ENCODE measurements at places on chromosomes 16 and 17.

- peaks cover under 1% of the 10 kb centered on the region for H3K27me3 ChIP-seq
- no peak overlapping the region for H3K4me3 ChIP-seq
- H3K27ac ChIP-seq, result no peak overlapping the region
- H3K4me1 ChIP-seq, result peaks cover 3% of the 10 kb centered on the region
- DNase-seq, result no peak
- no peaks in the 10 kb centered on the region for H3K36me3 ChIP-seq
Measured at GRCh38 chr17:5898406-5898805, 171.8 kb upstream of the WSCD1 start.

DNA sequence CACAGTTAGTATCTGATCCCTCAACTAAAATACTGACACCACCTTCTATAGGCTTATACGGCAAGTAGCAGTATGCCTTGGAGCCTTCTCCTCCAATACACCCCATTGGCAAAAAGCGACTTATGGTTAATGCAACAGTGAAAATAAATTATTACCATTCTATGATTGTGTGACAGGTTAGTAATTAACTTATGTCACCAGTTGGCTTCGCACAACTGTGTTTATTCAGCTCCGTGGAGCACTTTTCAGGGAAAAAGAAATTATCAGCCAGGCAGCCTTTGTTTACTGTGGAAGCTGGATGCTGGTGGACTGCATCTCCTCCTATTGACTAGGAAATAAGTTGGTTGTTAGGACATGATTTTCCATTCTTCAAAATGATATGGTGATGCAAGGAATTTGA, 833.8 kb upstream of the RBFOX1 start:
- no peaks in the 10 kb centered on the region for H3K27me3 ChIP-seq
- no peak overlapping the region for H3K27ac ChIP-seq
- DNase-seq, result no peak
- no peak overlapping the region for H3K4me3 ChIP-seq

GRCh38 chr16:75294773-75295459, 43.5 kb upstream of the BCAR1 start:
- H3K4me1 ChIP-seq, result peaks cover 8% of the 10 kb centered on the region
- DNase-seq, result no peak
- no peaks in the 10 kb centered on the region for H3K27me3 ChIP-seq
- H3K36me3 ChIP-seq, result peaks cover 48% of the 10 kb centered on the region
- no peak overlapping the region for H3K27ac ChIP-seq

- no peak for DNase-seq
- H3K36me3 ChIP-seq, result no peaks in the 10 kb centered on the region
- H3K27ac ChIP-seq, result no peak overlapping the region
- H3K4me1 ChIP-seq, result peaks cover 14% of the 10 kb centered on the region
- H3K4me3 ChIP-seq, result no peak overlapping the region
Measured at GRCh38 chr17:16472539-16472938, 19.5 kb downstream of the LRRC75A start.

DNA sequence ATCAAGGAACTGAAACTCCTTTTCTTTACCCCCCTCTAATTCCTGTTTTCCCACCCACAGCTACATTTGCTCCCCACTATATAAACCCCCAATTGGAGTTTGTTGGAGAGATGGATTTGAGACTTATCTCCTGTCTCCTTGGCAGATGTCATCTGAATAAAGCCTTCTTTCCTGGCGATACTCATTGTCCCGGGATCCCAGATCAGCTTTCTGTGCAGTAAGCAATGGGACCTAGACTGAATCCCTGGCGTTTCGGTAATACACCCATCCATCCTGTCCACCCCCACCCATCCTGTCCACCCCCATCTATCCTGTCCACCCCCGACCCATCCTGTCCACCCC, 22.2 kb downstream of the QPRT start:
- peaks cover 3% of the 10 kb centered on the region for H3K27me3 ChIP-seq
- H3K4me1 ChIP-seq, result peaks cover 27% of the 10 kb centered on the region
- peaks cover 7% of the 10 kb centered on the region for H3K36me3 ChIP-seq
- H3K4me3 ChIP-seq, result no peak overlapping the region

Data from mesenchymal stem cell (in vitro differentiated cells and primary cell).